ENCODE measurements at places on chromosomes 7 and 10.

GRCh38 chr7:111855842-111856227 is 293.5 kb upstream of the IMMP2L start:
- DNase-seq, result no peak

DNA sequence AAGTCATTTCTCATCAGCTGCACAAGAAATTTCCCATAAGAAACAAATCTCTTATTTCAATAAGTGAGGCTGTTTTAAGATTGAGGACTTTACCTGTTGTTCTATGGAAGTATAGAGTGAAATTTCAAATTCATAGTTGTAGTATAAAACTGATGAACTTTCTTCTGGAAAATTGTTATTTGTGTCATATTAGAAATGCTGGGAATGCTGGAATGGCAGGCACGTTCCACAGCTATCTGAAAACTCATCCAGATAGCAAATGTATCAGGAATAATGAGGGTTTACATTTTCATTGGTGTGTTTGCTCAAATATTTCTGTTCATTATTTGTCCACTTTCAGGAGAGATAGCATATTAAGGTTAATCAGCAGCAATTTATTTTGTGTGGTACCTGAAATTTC is 40.8 kb downstream of the CPED1 start:
- DNase-seq, result no peak

- no peak for DNase-seq
Measured at GRCh38 chr7:124679586-124680225, 85.9 kb downstream of the GPR37 start.

DNA sequence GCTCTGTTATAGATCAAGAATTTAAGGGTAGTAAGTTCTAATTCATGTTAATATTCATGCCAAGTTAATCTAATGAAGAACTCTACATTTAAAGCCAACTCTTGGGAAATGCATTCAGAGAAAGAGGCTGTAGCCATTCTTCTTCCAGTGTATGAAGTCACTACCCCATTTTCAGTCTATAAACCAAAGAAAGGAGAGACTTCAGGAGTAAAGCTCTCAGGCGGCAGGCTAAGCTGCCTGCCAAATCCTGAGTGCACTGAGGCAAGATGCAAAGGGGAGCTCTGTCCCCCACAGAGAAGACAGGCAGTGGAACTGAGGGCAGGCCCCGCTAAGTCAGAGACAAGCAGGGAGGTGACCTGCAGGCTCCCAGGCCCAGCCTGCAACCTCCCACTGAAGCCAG is 41.5 kb downstream of the SLIT1 start:
- DNase-seq, result no peak

- DNase-seq, result no peak
Measured at GRCh38 chr7:27203964-27204594, 4.2 kb upstream of the HOXA13 start.

GRCh38 chr7:105876964-105877601 is 684 bp upstream of the ATXN7L1 start:
- peak; percentile 71 for DNase-seq

DNA sequence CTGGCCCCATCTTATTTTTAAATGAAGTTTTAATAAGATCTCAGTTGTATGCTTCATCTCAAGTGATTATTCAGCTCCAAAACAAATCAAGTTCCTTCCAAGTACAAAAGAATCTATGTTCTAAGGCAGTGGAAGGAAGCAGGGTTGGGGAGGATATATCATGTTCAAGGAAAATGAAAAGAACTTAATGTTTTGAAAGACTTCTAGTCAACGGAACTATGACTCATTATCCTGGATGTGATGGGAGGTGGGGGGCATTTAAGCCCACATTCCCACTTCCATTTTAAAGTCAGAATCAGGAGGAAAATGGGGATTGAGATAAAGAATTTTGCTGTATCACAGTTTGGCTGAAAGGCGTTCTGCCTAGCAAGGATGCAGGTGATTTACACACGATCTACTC is 59.4 kb downstream of the FANK1 start:
- no peak for DNase-seq

DNA sequence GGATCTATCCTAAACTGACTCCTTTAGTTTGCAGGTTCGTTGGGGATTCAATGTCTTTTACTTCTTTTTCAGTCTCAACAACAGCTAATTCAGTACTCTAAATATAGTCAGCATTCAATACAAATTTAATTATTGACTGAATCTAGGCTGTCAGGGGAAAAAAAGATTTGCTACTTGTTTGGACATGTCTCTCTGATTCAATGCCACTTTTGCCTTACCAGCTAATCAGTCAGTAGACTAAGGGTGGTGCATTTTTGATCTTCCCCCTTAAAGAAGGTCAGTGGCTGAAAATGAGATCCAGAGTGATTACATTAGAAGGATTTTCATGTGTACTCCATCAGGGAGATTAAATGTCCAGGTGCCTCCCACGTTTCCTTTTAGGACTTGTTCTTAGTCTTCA is 145.1 kb downstream of the C1GALT1 start:
- no peak for DNase-seq

DNA sequence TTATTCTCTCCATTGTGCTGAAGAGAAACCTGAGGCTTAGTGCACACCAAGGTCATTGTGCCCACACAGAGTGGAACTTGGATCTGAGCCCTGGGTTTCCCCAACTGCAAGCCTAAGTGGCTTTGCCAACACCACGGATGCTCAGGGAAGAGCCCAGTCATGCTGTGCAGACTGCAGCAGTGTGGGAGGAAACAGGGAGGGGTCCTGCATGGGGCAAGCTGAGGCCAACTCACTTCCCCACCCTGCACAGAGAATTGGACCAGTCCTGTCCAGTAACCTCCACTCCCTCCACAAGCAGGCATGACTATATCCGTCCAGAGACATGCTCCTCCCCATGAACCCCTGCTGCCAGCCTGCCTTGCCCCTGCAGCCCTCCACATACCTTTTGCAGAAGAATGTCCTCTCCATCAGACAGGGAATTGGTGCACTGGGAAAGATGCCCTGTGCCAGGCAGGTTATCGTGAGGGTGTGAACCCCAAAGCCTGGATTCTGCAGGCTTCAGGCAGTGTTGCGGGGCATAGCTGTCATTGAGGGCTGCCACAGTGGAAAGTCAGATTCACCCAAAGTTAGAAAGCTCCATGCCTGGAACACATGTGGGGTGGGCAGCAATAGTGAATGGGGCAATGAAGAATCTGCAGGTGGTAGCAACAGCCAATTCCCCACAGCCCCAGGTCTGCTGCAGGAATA is 44.9 kb downstream of the DRGX start:
- DNase-seq, result no peak

DNA sequence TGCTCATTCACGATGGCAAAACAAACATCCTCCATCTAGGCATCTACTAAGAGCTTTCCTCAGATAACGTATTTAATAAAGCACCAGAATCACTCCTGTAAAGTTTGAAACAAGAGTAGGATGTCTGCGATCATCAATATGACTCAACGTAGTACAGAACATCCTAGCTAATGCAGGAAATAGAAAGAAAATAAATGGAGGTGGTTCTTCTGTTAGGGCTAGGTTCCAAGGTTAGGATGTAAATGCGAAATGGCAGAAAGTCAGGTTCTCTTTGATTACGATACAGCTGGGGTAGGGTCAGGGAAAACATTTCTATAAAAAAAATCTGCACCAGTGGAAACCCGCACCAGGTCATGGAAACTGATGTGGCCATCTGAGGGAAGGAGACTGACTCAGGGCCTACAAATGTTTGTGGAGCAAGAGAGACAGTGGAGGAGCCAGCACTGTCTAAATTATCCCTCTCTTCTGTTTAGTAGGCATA is 29.1 kb downstream of the CCDC6 start:
- no peak for DNase-seq

DNA sequence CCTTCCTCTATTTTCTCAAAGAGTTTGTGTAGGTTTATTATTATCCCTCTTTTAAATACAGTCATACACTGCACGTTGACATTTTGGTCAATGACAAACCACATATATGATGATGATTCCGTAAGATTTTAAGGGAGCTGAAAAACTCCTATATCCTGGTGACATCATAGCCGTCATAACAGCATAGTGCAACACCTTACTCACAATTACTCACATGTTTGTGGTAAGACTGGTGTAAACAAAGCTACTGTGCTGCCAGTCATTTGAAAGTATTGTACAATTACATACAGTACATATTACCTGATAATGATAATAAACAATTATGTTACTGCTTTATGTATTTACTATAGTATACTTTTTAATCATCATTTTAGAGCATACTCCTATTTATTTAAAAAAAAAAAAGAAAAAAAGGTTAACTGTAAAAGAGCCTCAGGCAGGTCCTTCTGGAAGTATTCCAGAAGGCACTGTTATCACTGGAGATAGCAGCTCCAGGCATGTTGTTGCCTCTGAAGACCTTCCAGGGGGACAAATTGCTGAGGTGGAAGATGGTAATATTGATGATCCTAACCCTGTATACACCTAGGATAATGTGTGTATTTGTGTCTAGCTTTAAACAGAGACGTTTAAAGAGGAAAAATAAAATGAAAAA is 123.3 kb upstream of the CDK1 start:
- DNase-seq, result no peak

- no peak for DNase-seq
Measured at GRCh38 chr7:81285142-81285871, 366.5 kb upstream of the SEMA3C start.

DNA sequence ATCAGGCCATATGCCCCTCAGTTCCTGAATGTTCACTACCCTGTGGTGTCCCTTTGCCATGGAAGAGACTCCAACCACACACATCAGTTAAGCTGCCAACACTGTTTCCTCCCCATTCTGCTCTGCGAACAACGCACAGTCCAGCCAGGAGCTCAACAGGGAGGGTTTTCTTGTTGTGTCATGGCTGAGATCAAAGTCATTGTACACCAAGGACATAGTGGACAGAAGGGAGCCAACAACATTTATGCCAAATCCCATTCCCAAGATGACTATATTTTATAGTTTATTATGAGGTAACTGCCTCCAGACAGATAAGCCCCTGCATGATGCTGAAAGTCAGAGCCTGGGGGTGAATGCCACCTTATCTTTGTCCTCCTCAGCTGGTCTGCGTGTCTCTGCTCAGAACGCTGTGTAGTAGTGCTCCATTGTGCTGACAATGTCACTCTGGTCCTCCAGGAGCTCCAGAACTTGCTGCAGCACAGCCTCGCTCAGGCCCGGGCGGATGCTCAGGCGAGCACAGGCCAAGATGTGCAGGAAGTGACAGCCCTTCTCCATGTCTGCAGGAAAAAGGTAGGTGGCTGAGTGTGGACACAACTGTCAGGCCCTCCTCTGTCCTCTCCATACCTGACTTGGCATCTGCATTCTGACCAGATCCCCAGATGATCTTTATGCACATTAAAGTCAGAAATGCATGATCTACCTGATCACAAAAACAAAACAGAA is 27.1 kb upstream of the SH3PXD2A start:
- DNase-seq, result no peak

DNA sequence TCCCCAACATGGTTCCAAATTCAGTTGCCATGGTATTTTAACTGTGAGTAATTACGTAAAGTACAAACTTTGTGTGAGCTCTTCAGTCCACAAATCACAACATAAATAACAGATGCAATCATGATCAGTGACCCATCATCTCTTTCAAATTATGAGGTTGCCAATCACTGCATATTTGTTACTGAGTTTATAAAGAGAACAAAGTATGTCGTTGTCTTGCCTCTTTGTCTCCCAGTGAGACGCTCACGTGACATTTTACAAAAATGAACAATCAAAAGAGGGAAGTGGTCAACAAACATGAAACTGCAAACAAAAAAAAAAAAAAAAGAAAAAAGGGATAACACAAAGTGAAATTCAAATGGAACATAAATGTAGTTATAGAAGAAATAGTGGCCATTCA is 122.7 kb upstream of the PDSS1 start:
- no peak for DNase-seq

DNA sequence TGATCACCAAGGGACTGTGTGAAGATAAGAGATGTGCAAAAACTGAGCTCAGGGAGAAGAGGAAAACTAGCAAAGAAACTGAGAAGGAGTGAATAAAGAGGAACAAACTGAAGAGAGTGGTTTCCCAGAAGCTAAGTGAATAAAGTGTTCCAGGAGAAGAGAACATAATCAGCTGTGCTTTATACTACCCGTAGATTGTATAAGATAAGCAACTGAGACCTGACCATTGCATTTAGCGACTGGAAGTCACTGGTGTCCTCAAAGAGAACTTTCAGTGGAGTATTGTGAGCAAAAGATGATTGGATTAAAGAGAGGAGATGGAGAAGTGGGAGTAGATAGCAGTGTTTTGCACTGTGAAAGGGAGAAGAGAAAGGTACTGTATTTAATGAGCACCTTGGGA is 14.6 kb downstream of the PHTF2 start:
- no peak for DNase-seq

GRCh38 chr10:22629126-22629525 is 85.3 kb downstream of the PIP4K2A start:
- DNase-seq, result no peak

GRCh38 chr10:25522946-25523608 is 348.3 kb downstream of the GPR158 start:
- DNase-seq, result no peak

DNA sequence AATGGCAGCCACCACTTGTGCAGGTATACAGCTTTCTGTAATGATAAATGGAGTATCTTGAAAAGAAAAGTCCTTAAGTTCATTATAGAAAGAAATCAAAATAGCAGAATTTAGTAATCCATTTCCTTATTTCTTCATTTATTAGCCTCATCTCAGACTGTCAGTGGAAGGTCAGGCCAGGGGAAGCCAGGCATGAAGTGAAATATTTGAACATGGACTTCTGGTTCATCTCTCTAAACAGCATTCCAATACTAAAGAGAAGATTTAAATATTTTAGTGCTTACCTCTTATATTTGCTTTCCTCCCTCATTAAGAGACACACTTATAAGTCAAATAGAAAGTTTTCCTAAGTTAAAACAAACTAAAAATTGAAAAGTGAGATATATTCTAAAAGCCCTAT is 26.8 kb downstream of the TRDMT1 start:
- DNase-seq, result no peak

- DNase-seq, result no peak
Measured at GRCh38 chr10:71396711-71397295, at the start of gene CDH23. Gene CDH23, plus strand, starts transcription at chr10:71396920. Its CDS starts 42,912 bp downstream, at chr10:71439832.

DNA sequence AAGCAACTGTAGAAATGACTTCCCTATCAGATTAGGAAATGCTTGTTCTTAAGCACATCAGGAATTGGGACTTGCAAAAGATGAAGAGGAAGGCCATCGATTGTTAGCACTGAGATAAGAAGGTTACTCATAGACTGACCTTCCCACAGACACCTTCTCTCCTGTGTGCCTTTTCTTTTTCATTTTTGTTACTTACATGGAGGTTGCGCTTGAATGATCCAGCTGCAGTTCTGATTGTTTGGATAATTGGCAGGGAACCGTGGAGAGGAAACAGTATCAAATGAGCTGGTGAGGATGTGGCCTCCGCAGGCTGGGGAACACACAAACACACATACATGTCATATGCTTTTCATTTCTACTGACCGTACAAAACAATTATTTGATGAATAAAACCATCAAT is 134.9 kb upstream of the RSU1 start:
- no peak for DNase-seq

- peak; percentile 67 for DNase-seq
Measured at GRCh38 chr10:110802551-110803238, 69.0 kb upstream of the PDCD4 start.

GRCh38 chr7:13992596-13992964 is 3.1 kb upstream of the ETV1 start:
- no peak for DNase-seq

- DNase-seq, result no peak
Measured at GRCh38 chr10:78828647-78829539, 239.9 kb upstream of the ZMIZ1 start.
